Epithelial cell of proximal tubule (primary cell): ENCODE measurements at places on chromosomes 7 and 10. TPM values are rescaled to one million over a fixed set of nuclear protein-coding genes. Genes with fewer than 3 reads are reported as not detected.

Gene C10orf53
- not detected in 2 replicates for total RNA-seq

Gene BAIAP2L1
- total RNA-seq = 25.3 and 46.8 TPM in 2 replicates

Gene BEND7
- total RNA-seq = 25.9 and 41.4 TPM in 2 replicates

Gene SNCG
- total RNA-seq = 3.1 and 30.0 TPM in 2 replicates

Gene CPVL
- total RNA-seq = 12.0 and 31.3 TPM in 2 replicates

Gene TBX20
- total RNA-seq = 0.69 and 1.8 TPM in 2 replicates

Gene KLF14
- total RNA-seq = 0.14 TPM in 1 of 2 replicates, not detected in the other

Gene STEAP1B
- total RNA-seq = 0.17 and 5.0 TPM in 2 replicates

Gene CYREN
- total RNA-seq = 54.5 and 80.3 TPM in 2 replicates

Gene LRRD1
- not detected in 2 replicates for total RNA-seq

Gene NPTX2
- 0.07 and 0.40 TPM in 2 replicates for total RNA-seq

Gene CTTNBP2
- 1.8 and 2.0 TPM in 2 replicates for total RNA-seq

Gene SPDYE5
- total RNA-seq = not detected in 2 replicates

Gene MORN4
- total RNA-seq = 3.6 and 5.7 TPM in 2 replicates

Gene TRIM50
- total RNA-seq = not detected in 2 replicates

Gene CALHM3
- not detected in 2 replicates for total RNA-seq

Gene CHPF2
- 40.1 and 45.6 TPM in 2 replicates for total RNA-seq

Gene CNNM1
- total RNA-seq = 0.22 and 0.63 TPM in 2 replicates

Gene TMEM140
- 0.36 and 0.46 TPM in 2 replicates for total RNA-seq

Gene ZNF37A
- 3.7 and 12.5 TPM in 2 replicates for total RNA-seq

Gene NYAP1
- 0.72 and 1.2 TPM in 2 replicates for total RNA-seq

Gene HOXA11
- total RNA-seq = 10.7 and 12.5 TPM in 2 replicates

Gene ACTL6B
- not detected in 2 replicates for total RNA-seq

Gene METTL27
- total RNA-seq = 8.4 and 13.7 TPM in 2 replicates

Gene DNAH11
- total RNA-seq = 0.07 and 2.8 TPM in 2 replicates

Gene EEPD1
- total RNA-seq = 3.9 and 10.8 TPM in 2 replicates

Gene CPA4
- total RNA-seq = 19.2 and 19.6 TPM in 2 replicates

Gene ASIC3
- 2.5 TPM in 1 of 2 replicates, not detected in the other for total RNA-seq

Gene BICC1
- 103 and 150 TPM in 2 replicates for total RNA-seq

Gene RARRES2
- 6.1 and 9.1 TPM in 2 replicates for total RNA-seq

Gene HOXA9
- total RNA-seq = 82.4 and 104 TPM in 2 replicates

Gene C7orf33
- total RNA-seq = not detected in 2 replicates

Gene FKBP6
- not detected in 2 replicates for total RNA-seq

Gene CXCL12
- total RNA-seq = 0.46 and 0.94 TPM in 2 replicates

Gene PNLIPRP2
- not detected in 2 replicates for total RNA-seq

Gene PDE6C
- not detected in 2 replicates for total RNA-seq

Gene RADIL
- 1.2 and 2.4 TPM in 2 replicates for total RNA-seq

Gene PIP
- not detected in 2 replicates for total RNA-seq

Gene RNF133
- total RNA-seq = not detected in 2 replicates

Gene TSPAN13
- total RNA-seq = 21.7 and 25.8 TPM in 2 replicates

Gene CYP3A4
- total RNA-seq = not detected in 2 replicates

Gene LDB3
- total RNA-seq = not detected in 2 replicates

Gene PRKAG2
- 20.8 and 39.1 TPM in 2 replicates for total RNA-seq

Gene ITIH5
- not detected in 2 replicates for total RNA-seq

Gene EN2
- total RNA-seq = not detected in 2 replicates

Gene IFIT1
- 2.0 and 3.4 TPM in 2 replicates for total RNA-seq

Gene SLC26A5
- not detected in 2 replicates for total RNA-seq

Gene MSMB
- total RNA-seq = not detected in 2 replicates

Gene SHH
- total RNA-seq = 1.7 and 4.4 TPM in 2 replicates

Gene RAB19
- total RNA-seq = 2.7 and 3.6 TPM in 2 replicates

Gene TRIM73
- 0.14 and 0.58 TPM in 2 replicates for total RNA-seq

Gene MYOZ1
- 1.1 TPM in 1 of 2 replicates, not detected in the other for total RNA-seq

Gene STAM
- total RNA-seq = 21.6 and 22.0 TPM in 2 replicates
